Activated CD4-positive, alpha-beta T cell treated with anti-CD3 and anti-CD28 coated beads, Interleukin-2, Interleukin-4, amounts not matched to agents 100 ng/mL and 50 ng/mL, durations not matched to agents 16 hours and 8 hours (primary cell): ENCODE measurements at places on chromosomes 1 and 21.

DNA sequence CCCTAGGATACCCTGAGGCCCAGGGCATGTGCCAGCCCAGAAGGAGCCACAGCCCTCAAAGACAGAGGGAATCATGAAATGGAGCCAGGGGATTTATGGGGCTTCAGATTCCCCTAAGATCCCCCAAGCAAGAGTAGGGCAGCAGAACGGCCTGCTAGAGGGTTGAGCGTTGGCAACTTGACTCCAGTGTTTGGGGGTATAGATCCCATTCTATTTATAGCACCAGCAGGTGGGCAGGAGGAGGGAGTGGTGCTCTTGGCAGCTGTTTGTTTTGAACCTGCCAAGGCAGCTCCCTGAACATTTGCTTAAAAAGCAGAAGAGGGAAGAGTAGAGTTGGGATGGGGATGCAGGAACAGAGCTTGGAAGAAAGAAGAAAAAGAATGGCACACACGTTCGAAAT, 33.7 kb downstream of the GLUL start:
- no peak for DNase-seq

- no peak for DNase-seq
Observed at GRCh38 chr1:88009916-88010315, 674.2 kb upstream of the PKN2 start.

DNA sequence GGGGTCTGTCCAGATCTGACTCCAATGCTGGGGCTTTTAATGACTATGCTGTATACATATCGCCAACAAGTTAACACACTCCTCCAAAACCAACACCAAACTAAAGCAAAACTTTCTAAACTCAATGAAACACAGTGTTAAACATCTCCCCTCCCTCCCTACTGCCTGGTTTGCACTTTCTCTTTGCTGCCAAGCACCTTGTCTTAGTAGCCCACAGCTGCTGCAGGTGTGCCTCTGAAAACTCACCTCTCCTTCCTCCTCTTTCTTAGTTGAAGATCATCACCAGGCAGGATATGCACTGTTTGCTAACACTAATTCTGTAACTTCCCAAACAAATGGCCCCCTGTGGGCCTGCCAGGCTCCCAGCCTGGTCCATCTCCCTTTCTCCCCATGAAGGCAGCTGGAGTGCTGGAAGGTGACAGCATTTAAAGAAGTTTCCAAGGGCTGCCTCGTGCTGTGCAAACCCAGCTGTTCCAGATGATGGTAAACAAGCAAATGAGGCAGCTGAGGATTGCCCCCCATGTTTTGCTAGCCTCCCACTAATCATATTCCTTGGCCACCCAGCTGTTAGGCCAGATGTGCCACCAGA, 213.7 kb downstream of the ASTN1 start:
- DNase-seq, result no peak

- no peak for DNase-seq
Observed at GRCh38 chr1:10267921-10268320, 57.6 kb downstream of the KIF1B start.

GRCh38 chr1:15008783-15009729, 144.5 kb upstream of the TMEM51 start:
- no peak for DNase-seq

DNA sequence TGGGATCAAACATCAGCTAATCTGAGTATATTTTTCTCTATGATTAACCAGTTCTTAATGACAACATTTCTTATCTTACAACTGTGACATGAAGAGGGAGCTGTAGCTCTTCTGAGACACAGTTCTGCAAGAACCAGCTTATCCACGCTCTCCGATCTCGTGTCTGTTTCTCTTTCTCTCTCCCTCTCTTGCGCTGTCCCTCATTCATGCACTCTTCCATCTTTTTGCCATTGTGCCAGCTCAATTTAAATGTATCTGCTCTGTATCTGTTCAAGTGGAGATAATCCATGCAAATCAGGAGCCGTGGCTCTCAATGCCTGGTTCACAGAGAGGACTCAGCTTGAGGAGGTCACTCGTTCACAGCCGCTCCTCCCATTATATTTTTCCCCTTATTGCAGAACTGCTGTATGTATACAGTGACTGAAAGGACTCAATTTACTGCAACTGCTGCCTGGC, 494.7 kb upstream of the ADGRL2 start:
- DNase-seq, result no peak

- no peak for DNase-seq
Observed at GRCh38 chr1:2777424-2778219, 23.9 kb downstream of the TTC34 start.

DNA sequence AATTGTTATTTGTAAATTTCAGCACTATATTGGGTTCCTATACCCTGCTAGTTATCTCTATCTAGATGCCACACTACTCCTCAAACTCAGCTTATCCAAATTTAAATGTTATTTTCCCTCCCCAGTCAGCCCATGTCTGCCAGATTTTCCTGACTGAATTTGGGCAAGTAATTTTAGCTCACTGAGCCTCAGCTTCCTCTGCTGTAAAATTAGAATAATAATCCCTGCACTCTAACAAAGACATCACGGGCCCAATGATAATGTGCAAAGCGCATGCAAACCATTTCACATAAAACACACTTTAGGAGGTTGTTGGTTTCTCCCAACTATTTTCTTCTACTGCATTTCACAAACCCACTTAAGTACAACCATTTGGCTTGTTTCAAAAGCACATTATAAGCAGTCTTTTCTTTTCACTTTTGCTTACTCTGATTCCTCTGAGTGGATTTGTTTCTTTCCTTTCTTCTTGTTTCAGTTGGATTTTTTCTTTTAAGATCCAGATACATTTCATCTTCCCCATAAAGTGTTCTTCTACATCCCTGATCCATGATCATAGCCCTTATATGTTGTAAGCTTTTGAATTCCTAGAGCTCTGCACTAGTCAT, 152.8 kb upstream of the DPT start:
- DNase-seq, result no peak

GRCh38 chr1:216836316-216836715, 113.1 kb upstream of the ESRRG start:
- DNase-seq, result no peak

DNA sequence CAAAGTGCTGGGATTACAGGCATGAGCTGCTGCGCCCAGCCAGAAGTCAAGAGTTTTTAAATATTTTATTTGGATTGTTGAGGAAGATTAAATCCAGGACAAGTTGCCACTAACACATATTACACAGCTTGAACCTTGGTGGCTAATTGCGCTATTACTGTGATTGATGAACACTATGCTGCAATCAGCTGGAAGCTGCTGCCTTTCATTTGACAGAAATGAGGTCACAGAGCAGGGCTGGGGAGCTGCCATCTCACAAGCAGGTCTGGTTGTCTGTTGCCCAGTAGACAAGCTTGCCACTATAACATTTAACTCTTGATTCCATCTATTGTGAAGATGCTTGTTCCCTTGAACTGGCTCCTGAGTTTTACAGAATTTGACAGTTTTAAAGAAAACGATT, 37.4 kb upstream of the NRDC start:
- no peak for DNase-seq

- no peak for DNase-seq
Observed at GRCh38 chr1:43311521-43311920, 10.7 kb downstream of the TIE1 start.

GRCh38 chr21:44697811-44698734, 1.1 kb downstream of the KRTAP10-12 start:
- DNase-seq, result no peak

- DNase-seq, result no peak
Observed at GRCh38 chr1:206508130-206508889, 979 bp downstream of the RASSF5 start.

DNA sequence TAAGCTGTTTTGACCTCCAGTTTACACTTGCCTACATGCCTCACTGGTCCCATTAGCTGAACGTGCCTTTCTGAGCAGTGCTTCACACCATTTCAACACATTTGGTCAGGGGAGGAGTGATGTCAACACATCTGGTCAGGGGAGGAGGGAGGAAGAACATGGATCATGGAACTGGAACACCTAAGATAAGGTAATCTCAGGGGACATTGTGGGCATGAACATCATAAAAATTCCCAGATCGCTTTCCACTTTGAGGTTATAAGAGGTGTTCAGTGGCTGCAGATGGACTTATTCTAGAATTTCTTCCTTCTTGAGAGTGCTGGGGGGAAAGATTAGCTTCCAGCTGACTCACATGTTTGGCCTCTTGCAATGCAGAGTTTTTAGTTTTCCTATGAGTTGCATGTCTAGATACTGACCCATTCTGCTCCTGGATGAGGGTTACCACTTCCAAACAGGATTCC, 2.0 kb downstream of the QSOX1 start:
- DNase-seq, result no peak

DNA sequence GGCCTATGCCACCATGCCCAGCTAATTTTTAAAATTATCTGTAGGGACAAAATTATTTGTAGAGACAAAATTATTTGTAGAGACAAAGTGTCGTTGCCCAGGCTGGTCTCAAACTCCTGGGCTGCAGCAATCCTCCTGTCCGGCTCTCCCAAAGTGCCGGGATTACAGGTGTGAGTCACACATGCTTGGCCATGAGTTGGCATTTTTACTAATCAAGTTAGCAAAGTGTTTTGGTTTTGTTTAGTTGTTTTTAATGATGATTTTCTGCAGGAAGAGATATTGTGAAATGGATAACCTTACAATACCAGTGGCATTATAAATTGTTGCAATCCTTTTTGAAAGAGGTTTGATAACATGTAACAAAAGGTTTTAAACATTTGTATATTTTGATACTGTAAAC, 65.3 kb upstream of the MAGI3 start:
- no peak for DNase-seq

DNA sequence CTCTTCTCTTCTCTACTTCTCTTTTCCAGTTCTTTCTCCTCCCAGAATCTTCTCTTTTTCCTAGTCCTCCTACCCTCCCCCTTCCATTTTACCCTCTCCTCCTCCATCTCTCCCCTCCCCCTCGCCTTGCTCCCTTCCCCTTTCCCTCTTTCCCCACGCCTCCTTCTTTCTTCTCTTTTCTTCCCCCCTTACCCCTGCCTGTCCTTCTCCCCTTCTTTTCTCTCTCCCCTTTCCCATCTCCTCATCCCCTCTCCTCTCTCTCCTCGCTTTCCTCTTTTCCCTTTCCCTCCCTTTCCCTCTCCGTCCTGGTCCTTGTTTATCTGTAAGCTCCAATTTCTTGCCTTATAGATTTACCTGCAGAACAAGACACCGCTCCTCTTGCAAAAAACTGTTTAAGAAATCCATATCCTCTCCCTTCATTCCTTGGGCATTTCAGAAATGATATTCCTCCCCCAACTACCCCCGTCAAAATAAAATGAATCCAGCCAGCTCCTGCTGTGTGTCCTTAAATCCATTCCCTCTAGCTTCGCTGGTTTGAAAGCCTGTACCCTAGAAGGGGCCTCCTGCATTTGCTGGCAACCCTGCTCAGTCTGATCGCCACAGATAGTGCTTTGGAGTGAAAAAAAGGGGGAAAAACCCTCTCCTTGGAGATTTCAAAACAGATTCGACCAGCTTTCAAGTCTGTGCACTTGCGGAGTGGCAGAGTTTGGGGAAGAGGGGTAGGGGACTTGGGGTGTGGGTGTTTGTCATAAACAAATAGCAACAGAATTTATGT, 89.4 kb downstream of the PAPPA2 start:
- DNase-seq, result no peak

- no peak for DNase-seq
Observed at GRCh38 chr1:101484689-101485338, 248.0 kb downstream of the S1PR1 start.

DNA sequence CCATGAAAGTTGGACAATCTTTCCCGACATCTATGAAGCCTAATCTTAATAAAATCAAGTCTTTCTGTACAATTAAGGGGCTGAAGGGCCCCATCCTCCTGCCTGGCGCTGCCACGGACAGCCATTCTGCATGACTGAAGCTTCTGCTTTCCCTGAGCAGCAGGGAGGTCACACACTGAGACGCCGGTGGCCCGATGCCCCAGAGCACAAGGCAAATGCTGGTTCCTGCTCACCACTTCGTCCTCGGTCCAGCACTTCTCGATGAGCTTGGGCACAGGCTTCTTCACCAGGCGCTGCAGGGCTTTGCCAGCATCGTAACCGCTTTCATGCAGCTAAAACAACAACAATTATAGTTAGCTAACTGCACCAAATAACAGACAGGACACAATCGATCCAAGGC, 147.8 kb downstream of the SLC45A1 start:
- no peak for DNase-seq

- no peak for DNase-seq
Observed at GRCh38 chr1:205068001-205068400, 16.3 kb downstream of the TMEM81 start.

- no peak for DNase-seq
Observed at GRCh38 chr1:49213301-49213700, 436.6 kb upstream of the BEND5 start.

DNA sequence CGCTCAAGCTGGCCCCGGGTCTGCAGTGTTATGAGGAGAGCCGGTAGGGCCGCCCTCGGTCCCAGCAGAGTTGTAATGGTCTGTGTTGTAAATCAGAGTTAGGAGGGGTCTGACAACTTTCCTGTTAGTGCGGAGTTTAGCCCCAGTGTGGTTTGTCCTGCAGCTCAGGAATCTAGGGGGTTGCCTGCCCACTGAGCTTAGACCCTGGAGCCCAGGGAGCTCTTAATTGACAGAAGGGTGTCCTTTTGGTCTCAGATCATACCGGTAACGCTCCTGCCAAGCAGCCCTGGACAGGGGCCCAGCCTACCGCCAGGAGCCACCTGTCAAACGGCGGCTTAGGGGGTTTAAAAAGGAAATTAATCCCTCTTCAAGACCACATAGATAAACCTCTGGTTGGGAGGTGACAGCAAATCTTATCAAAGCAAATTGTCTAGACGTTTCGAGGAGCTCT, 164.4 kb downstream of the DYRK1A start:
- DNase-seq, result no peak

- DNase-seq, result no peak
Observed at GRCh38 chr21:25834381-25834780, 99.6 kb downstream of the GABPA start.

DNA sequence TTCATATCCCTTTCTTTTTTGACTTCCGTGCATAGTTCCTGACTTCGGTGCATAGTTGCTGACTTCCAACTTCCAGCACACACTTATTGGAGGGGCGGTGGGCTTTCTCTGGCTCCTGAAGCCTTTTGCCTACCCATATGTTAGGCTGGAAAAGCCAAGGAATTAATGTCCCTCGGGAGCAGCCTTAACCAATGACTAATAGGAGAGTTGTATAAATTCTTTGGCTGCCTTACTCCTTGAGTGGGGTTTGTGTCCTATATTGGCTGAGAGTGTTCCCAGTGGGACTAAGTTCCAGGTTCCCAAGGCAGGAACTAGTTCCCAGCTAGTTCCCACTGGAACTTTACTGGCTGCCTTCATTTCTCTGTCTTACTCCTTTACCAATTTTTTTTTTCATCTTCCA, 105.7 kb downstream of the ZNF326 start:
- DNase-seq, result no peak

GRCh38 chr21:18603261-18603660, 199.7 kb upstream of the TMPRSS15 start:
- DNase-seq, result no peak

DNA sequence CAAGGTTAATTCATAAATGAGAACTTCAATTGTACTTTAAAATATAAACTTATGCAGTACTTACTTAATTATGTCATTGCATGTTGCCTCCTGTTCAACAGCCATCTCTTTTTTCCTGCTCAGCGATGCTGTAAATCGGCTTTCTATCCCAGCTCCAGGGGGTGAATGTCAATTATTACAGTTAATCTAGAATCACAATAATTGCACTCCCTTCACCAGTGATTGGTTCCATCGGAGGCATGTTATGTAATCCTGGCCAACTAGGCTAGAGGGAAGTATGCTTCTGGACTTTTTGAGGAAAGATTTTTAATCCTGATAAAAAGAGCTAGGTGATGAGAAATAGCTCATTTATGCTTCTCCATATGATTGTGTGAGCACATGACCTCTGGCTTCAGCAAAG, 53.8 kb upstream of the SGIP1 start:
- DNase-seq, result no peak
